SK-MEL-5 (cell line): ENCODE measurements at places on chromosomes 16 and 17.

DNA sequence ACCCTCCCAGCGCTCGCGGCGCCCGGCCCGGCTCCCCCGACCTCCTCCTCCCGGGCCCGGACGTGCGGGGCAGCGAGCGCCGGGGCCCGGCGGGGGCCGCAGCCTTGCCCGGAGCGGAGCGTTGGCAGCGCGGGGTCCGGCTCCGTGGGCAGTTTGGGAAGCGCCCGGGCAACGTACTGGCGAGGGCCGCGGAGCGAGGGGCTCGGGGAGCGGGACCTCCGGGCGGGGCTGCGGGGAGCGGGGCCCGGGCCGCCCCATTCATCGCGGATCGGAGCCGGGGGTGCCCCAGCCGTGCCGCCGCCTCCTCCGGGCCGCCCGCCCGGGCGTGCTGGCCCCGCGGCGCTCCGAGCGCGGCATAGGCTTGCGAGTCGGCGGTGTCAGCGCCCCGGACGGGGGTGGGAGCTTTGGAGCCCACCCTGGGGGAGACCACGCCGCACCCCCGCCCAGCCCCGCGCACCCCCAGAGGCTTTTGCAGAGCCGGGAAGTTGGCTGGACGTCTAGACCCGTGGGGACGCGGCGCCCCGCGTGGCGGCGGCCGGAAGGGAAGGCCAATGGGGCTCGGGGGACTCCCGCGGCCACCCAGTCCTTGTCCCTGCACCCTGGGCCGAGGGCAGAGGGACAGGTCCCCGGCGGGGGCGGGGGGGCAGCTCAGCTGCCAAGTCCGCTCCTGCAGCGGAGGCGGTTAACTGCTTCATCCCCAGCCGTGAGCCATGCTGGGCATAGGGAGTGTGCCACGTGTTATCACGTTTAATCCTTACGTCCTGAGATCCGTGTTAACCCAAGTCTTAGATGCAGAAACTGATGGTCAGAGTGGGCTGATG is 852 bp downstream of the ZNF469 start:
- DNase-seq, result no peak

- DNase-seq, result peak; percentile 62
These were observed 354.1 kb downstream of the KCNJ2 start for GRCh38 chr17:70523426-70523825.

DNA sequence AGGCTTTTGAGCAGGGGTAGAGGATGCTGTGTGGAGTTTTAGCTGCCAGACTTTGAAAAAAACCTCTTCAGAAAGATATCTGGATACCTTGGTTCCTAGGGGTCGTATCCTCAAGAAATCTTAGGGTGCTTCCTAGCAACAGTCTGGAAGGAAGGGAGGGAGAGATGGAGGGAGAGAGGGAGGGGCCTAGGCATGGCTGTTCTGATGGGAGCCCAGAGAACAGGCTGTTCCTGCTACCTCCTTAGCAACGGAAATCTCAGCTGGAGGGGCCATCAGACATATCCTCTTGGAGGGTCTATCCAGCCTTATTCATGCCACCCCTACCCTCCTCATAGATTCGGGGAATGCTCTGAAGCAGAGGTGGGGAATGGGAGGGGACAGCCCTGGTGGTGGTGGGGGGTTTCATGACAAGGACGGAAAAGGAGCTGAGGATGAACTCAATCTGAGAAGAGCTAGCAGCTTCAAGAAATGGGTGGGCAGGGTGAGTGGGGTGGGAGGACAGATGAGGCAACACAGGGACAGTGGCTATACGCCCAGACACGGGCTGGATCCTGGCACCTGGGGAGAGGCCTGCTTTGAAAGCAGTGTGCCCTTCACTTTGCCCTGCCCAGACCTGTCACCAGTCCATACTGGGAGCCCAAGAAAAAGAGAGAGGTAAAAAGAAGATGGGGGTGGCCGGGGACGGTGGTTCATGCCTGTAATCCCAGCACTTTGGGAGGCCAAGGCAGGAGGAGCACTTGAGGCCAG is 2.9 kb upstream of the THRA start:
- DNase-seq, result no peak

GRCh38 chr17:57143919-57144318 is 58.9 kb downstream of the AKAP1 start:
- no peak for DNase-seq

GRCh38 chr17:2237950-2238349 is 65.6 kb downstream of the SMG6 start:
- no peak for DNase-seq
